Uterus (tissue), 4 donors: ENCODE measurements at places on chromosomes 1 and 21. TPM values are rescaled to one million over a fixed set of nuclear protein-coding genes. Genes with fewer than 3 reads are reported as not detected.

Gene RHD
- total RNA-seq = not detected

Gene CBS
- total RNA-seq = 11.4 TPM

Gene ORC1
- 0.26 TPM for total RNA-seq

Gene LRRC7
- 12.0 TPM for total RNA-seq

Gene TRIM63
- not detected for total RNA-seq

Gene ATP6V1G3
- not detected for total RNA-seq

Gene EPHA2
- 32.9 TPM for total RNA-seq

Gene RPTN
- total RNA-seq = not detected

Gene ANKRD65
- 1.3 TPM for total RNA-seq

Gene MAB21L3
- not detected for total RNA-seq

Gene CAP1
- 136 TPM for total RNA-seq

Gene PTCH2
- total RNA-seq = 5.6 TPM

GRCh38 chr1:200453553-200453905 lies 43.7 kb upstream of the ZNF281 start:
- H3K4me3 ChIP-seq = no peak overlapping the region
- H3K27ac ChIP-seq = no peak overlapping the region
- no peak for DNase-seq
- H3K27me3 ChIP-seq = no peaks in the 10 kb centered on the region
- no peaks in the 10 kb centered on the region for H3K36me3 ChIP-seq

DNA sequence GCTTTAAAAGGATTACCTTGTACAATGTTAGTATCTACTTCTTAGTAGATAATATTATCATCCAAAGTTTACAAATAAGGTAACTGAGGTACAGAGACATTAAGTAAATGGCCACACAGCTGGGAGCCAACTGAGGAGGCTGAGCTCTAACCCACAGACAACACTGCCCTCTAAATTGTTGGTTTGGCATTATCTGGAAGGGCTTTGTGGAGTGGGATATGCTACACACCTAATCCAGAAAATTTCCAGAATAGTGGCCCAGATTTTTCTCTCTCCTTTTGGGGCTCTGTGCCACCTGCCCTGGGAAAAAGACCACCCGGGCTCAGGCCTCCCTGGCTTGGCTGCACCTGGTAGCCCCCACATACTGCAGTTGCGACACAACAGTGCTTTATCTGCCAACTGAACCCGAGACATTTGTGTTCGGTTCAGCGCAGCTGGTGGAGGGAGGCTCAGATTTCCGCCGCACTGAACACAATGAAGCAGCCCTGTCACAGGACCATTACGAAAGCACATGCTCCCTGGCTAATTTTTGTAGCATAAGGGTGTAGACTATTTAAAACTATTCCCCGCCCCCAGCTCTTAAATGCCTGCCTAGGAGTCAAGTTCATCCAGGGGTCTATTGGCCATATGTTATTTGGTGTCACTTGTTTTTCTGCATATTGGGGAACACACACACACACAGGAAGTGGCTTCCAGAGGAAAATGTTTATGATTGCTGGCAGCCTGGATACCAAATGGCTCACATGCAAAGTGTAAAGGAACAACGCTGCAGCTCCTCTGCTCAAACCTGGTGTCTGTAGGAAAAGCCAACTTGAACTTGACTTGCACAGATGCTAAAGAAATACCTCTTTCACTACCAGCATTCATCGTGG lies 92.3 kb upstream of the ESRRG start:
- H3K27me3 ChIP-seq = no peaks in the 10 kb centered on the region
- DNase-seq = no peak
- H3K4me3 ChIP-seq = no peak overlapping the region

DNA sequence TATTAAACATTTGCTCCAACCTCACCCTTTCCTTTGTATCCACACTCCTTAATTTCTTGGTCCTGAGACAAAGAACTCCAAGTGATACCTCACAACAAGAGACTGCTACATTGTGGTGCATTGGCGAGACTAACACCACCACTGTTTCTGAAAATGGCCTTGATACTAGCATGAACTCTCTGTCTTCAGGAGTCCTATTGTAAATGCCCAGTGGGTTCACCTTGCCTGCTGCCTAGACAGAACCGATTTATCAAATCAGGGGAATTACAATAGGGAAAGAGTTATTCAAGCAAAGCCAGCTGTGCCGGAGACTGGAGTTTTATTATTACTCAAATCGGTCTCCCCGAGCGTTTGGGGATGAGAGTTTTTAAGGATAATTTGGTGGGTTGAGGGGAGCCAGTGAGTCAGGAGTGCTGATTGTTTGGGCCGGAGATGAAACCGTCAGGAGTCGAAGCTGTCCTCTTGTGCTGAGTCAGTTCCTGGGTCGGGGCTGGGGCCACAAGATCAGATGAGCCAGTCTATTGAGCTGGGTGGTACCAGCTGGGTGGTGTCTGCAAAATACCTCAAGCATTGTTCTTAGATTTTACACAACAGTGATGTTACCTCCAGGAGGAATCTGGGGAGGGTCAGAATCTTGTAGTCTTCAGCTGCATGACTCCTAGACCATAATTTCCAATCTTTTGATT lies 83.1 kb downstream of the DESI2 start:
- H3K4me1 ChIP-seq = no peaks in the 10 kb centered on the region
- no peaks in the 10 kb centered on the region for H3K27me3 ChIP-seq
- no peak overlapping the region for H3K27ac ChIP-seq
- no peak for DNase-seq
- no peaks in the 10 kb centered on the region for H3K36me3 ChIP-seq

- H3K27me3 ChIP-seq = no peaks in the 10 kb centered on the region
- no peak for DNase-seq
- no peak overlapping the region for H3K27ac ChIP-seq
- no peak overlapping the region for H3K4me3 ChIP-seq
- no peaks in the 10 kb centered on the region for H3K36me3 ChIP-seq
- H3K4me1 ChIP-seq = no peaks in the 10 kb centered on the region
These were observed 8.5 kb downstream of the TP53BP2 start for GRCh38 chr1:223837206-223837605.

DNA sequence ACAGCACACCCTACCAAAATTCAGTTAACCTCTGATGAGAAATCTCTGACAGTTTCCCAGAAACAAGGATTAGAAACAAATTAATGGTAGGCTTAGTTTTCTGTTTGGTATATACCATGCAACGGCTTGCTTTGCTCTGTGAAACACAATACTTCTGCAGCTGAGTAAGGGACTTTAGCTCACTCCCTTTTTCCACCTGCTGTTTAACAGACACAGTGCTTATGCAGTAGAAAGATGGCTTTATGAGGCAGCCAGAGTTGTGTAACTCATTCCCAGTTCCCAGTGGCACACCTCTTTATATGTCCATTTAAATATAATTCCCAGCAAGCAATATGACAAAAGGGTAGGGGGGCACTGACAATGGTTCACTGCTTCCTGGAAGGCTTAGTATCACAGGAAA lies 124.0 kb downstream of the PIGK start:
- no peaks in the 10 kb centered on the region for H3K27me3 ChIP-seq
- DNase-seq = no peak
- H3K4me1 ChIP-seq = no peaks in the 10 kb centered on the region
- no peak overlapping the region for H3K4me3 ChIP-seq

GRCh38 chr1:41447995-41448770 lies 36.3 kb downstream of the EDN2 start:
- H3K4me3 ChIP-seq = no peak overlapping the region
- H3K27ac ChIP-seq = no peak overlapping the region
- DNase-seq = no peak
- H3K27me3 ChIP-seq = no peaks in the 10 kb centered on the region
- H3K36me3 ChIP-seq = no peaks in the 10 kb centered on the region

DNA sequence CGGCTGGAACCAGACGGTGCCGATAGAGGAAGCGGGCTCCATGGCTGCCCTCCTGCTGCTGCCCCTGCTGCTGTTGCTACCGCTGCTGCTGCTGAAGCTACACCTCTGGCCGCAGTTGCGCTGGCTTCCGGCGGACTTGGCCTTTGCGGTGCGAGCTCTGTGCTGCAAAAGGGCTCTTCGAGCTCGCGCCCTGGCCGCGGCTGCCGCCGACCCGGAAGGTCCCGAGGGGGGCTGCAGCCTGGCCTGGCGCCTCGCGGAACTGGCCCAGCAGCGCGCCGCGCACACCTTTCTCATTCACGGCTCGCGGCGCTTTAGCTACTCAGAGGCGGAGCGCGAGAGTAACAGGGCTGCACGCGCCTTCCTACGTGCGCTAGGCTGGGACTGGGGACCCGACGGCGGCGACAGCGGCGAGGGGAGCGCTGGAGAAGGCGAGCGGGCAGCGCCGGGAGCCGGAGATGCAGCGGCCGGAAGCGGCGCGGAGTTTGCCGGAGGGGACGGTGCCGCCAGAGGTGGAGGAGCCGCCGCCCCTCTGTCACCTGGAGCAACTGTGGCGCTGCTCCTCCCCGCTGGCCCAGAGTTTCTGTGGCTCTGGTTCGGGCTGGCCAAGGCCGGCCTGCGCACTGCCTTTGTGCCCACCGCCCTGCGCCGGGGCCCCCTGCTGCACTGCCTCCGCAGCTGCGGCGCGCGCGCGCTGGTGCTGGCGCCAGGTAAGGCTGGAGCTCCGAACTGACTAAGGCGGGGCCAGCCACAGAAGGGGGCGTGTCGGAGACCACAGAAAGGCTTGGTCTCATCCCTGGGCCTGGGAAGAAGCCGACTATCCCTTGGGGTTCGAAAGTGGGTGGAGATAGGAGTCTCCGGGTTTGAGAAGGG lies 486 bp downstream of the SLC27A3 start:
- no peaks in the 10 kb centered on the region for H3K36me3 ChIP-seq
- peak overlapping the region; percentile 86 for H3K27ac ChIP-seq
- H3K4me1 ChIP-seq = no peaks in the 10 kb centered on the region
- peak overlapping the region; percentile 54 for H3K4me3 ChIP-seq
- peak; percentile 86 for DNase-seq

GRCh38 chr1:58727364-58727763 lies 27.5 kb upstream of the MYSM1 start:
- no peak for DNase-seq
- H3K36me3 ChIP-seq = no peaks in the 10 kb centered on the region
- no peak overlapping the region for H3K27ac ChIP-seq
- no peak overlapping the region for H3K4me3 ChIP-seq
- H3K27me3 ChIP-seq = no peaks in the 10 kb centered on the region
- no peaks in the 10 kb centered on the region for H3K4me1 ChIP-seq

GRCh38 chr1:228361314-228362140 lies 45.1 kb downstream of the TRIM11 start:
- no peak overlapping the region for H3K27ac ChIP-seq
- no peak overlapping the region for H3K4me3 ChIP-seq
- DNase-seq = no peak
- H3K4me1 ChIP-seq = no peaks in the 10 kb centered on the region
- no peaks in the 10 kb centered on the region for H3K36me3 ChIP-seq

GRCh38 chr1:229155472-229155871 lies 115.4 kb upstream of the RAB4A start:
- no peak overlapping the region for H3K27ac ChIP-seq
- H3K4me3 ChIP-seq = no peak overlapping the region
- H3K36me3 ChIP-seq = no peaks in the 10 kb centered on the region
- DNase-seq = no peak

GRCh38 chr21:38956856-38957571 lies 151.3 kb downstream of the ETS2 start:
- H3K27me3 ChIP-seq = no peaks in the 10 kb centered on the region
- peak; percentile 35 for DNase-seq
- H3K4me1 ChIP-seq = peaks cover 6% of the 10 kb centered on the region
- no peak overlapping the region for H3K4me3 ChIP-seq
- peak overlapping the region; percentile 88 for H3K27ac ChIP-seq

DNA sequence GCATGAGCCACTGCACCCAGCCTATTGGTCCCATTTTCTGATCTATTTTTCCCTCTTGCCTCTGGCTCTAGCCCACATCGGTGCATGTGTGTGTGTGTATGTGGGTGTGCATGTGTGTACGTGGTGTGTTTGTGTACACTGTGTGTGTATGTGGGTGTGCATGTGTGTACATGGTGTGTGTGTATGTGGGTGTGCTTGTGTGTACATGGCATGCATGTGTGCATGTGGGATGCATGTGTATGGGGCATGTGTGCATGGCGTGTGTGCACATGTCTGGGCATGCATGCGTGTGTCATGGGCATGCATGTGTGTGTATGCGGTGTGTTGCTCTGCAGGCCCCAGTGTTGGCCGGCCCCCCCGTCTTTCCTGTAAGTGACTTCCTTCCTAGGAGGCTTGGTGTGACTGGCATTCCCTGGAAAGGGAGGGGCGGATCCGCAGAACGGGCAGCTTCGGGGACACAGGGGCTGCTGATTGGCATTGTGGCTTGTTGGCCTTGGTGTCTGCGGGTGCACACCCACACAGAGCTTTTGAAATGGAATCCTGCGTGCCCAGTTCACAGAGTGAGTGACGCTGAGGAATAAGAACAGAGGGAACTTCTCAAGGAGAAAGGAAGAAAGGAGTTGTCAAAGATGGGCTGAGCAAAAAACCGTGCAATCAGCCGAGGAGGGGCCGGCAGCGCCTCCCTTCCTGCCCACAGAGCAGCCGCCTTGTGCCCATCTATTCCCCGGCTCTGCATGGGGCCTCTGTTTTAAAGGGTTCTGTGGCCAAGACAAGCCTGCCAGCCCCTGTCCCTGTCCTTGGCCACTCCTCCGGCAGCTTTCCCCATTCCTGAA lies 8.0 kb downstream of the PDXK start:
- H3K36me3 ChIP-seq = no peaks in the 10 kb centered on the region
- H3K4me1 ChIP-seq = peaks cover 26% of the 10 kb centered on the region
- no peak overlapping the region for H3K4me3 ChIP-seq

DNA sequence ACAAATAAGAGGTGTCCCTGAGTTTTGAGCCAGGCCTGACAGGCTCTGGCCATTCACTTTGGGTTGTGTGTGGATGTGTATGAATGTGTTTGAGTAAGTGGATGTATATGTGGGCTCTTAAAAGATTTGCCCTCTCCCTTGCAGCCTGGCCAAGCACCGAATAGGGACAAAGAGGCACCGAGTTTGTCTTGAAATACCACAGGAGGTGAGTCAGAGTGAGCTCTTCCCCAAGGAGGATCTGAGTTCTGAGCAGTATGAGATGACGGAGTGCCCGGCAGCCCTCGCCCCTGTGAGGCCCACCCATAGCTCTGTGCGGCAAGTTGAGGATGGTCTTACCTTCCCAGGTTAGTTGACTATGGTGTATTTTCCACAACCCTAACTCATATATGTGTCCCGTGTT lies 19.0 kb downstream of the KDM4A start:
- no peak for DNase-seq
- H3K27ac ChIP-seq = peak overlapping the region; percentile 8
- H3K4me1 ChIP-seq = no peaks in the 10 kb centered on the region
- H3K36me3 ChIP-seq = no peaks in the 10 kb centered on the region
- no peak overlapping the region for H3K4me3 ChIP-seq
- H3K27me3 ChIP-seq = no peaks in the 10 kb centered on the region

DNA sequence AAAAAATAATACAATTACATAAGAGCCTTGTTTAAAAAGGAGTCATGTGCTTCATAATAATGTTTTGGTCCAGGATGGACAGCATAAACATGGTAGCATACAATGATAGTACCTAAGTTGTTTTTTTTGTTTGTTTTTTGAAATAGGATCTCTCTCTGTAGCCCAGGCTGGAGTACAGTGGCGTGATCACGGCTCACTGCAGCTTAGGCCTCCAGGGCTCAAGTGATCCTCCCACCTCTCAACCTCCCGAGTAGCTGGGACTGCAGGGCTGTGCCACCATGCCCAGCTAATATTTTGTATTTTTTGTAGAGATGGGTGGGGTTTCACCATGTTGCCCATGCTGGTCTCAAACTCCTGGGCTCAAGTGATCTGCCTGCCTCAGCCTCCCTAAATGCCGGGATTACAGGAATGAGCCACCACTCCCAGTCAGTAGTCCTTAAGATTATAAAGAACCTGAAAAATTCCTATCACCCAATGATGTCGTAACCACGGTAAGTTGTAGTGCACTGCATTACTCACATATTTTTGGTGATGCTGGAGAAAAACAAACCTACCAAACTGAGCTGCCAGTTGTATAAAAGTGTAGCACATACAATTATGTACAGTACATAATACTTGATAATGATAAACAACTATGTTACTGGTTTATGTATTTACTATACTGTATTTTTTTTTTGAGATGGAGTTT lies 22.4 kb upstream of the RCOR3 start:
- no peaks in the 10 kb centered on the region for H3K27me3 ChIP-seq
- H3K4me3 ChIP-seq = no peak overlapping the region
- H3K4me1 ChIP-seq = no peaks in the 10 kb centered on the region
- no peaks in the 10 kb centered on the region for H3K36me3 ChIP-seq
